MG63 (cell line): ENCODE measurements at places on chromosomes 3 and 15. TPM values are rescaled to one million over a fixed set of nuclear protein-coding genes. Genes with fewer than 3 reads are reported as not detected.

Gene RPUSD3
- 34.8 and 42.9 TPM in 2 replicates for total RNA-seq

Gene TRPM1
- not detected in 2 replicates for total RNA-seq

Gene ZBTB47
- total RNA-seq = 11.7 and 22.7 TPM in 2 replicates

DNA sequence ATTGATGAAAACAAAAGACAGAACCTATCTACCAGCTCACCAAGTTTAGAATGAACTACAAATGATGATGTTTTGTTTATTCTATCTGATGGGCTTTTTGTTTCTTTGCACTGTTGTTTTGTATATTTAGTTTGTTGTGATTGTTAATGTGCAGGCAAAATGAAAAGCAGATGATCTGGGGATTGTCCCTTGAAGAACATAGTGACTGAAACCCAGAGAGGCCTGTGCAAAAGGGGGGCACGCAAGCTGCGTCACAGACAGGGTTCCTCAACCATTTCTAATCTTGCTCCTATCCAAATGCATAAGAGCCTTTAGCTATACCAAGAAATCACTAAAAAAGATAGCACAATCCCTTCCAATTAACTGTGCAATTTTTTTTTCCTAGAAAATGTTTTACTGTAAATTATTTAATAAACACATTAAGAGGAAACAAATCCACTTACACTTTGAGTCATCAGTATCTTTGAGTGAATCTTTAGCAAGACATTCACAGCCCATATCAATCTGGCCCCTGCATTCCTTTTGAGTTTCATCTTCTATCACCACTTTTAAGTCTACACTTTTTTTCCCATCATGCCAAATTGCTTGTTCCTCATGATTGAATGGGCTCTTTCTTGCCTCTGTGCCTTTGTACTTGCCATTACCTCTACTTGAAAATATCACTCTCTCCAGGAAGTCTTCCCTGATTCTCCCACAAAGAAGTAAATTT, 220.3 kb downstream of the ATP8B4 start:
- DNase-seq = no peak

DNA sequence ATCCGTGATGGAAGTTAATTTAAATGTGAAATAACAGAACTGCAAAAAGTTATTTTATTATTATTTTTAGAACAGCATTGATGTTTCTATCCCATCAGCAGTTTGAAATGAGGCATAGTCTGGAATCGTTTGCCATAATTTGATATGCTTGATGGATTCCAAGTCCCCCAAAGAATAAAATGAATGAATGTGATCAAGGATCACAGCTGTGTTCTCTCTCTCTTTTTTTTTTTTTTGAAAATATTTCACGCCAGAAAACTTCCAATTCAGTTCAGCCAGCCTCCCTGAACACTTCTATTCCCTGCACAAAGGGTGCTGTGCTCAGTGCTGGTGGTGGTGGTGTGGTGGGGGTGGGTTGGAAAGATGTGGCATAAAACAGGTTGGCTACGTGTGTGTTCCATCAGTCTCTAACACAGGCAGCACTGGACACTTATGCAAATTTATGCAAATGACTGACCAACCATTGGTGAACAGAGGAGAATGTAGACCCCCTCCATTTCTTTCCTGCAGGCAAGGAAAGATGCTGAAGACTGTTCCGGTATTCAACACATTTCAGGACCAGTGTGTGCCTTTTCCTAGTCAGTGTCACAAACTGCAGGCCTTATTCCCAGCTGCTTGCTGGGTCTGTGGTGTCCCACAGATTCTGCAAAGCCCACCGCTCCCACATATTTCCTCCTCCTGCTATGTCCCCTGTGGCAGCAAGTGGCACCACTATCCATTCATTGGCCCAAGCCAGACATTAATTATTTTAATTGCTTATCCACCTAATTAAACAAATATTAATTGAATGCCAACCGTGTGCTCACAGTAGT, 10.6 kb downstream of the ARNT2 start:
- DNase-seq = no peak

GRCh38 chr15:98753726-98754656, 105.7 kb downstream of the IGF1R start:
- peak; percentile 41 for DNase-seq

- no peak for DNase-seq
Measured at GRCh38 chr15:41554915-41555314, 4.1 kb upstream of the TYRO3 start.

GRCh38 chr15:71443538-71443937, 328.3 kb downstream of the THSD4 start:
- DNase-seq = peak; percentile 44

DNA sequence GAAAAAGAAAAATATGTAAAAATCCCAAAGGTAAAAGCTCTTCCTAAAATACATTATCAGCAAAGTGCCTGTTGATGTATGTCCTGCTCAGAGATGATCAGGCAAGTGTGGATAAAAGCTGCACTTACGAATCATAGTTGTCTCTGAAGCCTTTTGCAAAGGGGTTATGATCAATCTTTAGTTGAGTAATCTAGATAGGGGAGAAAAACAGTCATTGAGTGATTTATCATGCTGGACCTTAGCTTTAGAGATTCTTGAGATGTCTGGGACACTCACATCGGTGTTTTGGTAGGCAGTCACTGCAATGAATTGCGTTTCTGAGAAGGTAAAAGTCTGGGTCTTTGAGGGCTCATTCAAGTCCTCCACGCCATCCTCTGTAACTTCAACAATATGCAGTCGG, 3.7 kb downstream of the EOMES start:
- DNase-seq = no peak

GRCh38 chr3:188223936-188224335, 70.0 kb downstream of the LPP start:
- no peak for DNase-seq

- DNase-seq = no peak
Measured at GRCh38 chr3:125715651-125716050, 120.4 kb upstream of the OSBPL11 start.

- DNase-seq = no peak
Measured at GRCh38 chr3:79253271-79253670, 514.5 kb downstream of the ROBO1 start.

DNA sequence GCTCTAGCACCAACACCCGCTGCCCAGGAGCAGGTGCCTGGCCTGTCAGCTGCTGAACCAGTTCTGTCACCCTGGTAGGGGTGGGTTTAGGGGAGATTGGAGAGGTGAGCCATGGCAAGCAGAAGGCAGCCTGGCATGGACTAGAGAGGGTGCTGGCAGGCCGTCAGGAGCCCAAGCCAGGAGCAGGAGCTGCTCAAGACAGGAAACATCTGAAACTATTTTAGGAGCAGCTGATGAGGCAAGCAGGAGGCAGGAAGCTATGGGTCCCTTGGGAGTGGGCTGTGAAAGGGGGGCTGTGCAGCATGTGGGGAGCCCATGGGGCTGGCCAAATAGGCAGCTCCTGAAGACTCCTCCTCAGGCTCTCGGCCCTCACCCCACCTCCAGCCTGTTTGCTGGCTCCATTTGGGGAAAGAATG, 2.3 kb downstream of the INKA1 start:
- DNase-seq = peak; percentile 75

DNA sequence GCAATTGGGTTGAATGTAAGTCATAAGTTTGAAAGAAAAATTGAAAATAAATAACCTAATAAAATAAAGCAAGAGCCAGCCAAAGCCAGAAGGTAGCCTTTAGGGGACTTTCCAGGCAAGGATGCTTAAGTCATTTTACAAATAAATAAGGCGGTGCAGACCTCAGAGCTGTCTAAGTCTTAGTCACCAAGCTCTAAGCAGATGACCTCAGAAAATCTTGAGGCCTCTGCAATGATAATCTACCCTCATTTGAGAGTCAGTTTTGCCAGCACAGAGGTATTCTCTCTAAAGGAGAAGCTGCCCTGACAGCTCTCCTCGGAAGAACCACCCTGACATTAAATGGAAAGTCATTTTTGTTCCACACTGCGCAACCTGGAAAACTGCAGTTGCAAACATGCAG, 113.9 kb downstream of the OXNAD1 start:
- DNase-seq = peak; percentile 39
